ENCODE measurements at places on chromosomes 4 and X. TPM values are rescaled to one million over a fixed set of nuclear protein-coding genes. Genes with fewer than 3 reads are reported as not detected.

- DNase-seq: no peak
These were observed 640.0 kb downstream of the RAB28 start for GRCh38 chr4:12844141-12844540.

GRCh38 chr4:13535708-13536361 lies 8.5 kb downstream of the NKX3-2 start:
- no peak for DNase-seq

GRCh38 chr4:5869966-5870619 lies 22.8 kb downstream of the CRMP1 start:
- no peak for DNase-seq

DNA sequence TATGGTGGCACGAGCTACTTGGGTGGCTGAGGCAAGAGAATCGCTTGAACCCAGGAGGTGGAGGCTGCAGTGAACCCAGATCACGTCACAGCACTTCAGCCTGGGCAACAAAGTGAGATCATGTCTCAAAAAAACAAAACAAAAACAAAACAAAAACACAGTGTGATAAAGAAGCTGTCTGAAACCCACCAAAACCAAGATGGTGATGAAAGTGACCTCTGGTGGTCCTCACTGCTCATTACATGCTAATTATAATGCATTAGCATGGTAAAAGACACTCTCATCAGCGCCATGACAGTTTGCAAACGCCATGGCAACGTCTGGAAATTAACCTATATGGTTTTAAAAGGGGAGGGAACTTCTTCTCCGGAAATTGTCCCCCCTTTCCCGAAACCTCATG lies 29.4 kb upstream of the OPHN1 start:
- no peak for DNase-seq

GRCh38 chrX:120664081-120664480 lies 34.2 kb upstream of the C1GALT1C1 start:
- no peak for DNase-seq

GRCh38 chr4:155924637-155925036 lies 21.1 kb downstream of the TDO2 start:
- no peak for DNase-seq

GRCh38 chrX:40085714-40086113 lies 12.0 kb downstream of the BCOR start:
- no peak for DNase-seq

Gene SMIM10
- 1.4 TPM for total RNA-seq

DNA sequence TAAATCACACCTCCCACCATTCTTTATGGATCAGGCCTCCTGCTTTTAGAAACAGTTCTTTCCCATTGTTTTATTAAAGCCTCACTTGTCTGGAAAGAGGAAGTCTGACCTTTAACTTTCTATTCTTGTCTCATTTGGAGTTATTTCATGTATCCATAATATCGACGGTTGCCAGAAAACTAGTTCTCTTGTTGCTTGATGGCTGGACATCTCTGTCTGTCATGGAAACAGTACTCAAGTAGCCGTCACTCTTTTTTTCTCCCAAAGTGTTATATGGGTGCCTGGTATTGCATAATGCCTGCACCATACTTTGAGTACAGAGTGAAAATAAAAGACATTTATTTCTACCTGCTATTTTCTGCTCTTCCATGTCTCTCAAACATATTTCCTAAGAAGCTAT lies 61.4 kb downstream of the PHEX start:
- no peak for DNase-seq

GRCh38 chrX:149462849-149463248 lies 42.3 kb downstream of the IDS start:
- no peak for DNase-seq

GRCh38 chr4:161457906-161458305 lies 705.9 kb downstream of the FSTL5 start:
- DNase-seq: no peak

GRCh38 chr4:145530662-145531061 lies 49.0 kb downstream of the SMAD1 start:
- no peak for DNase-seq

GRCh38 chr4:153937289-153937688 lies 148.4 kb upstream of the SFRP2 start:
- DNase-seq: no peak

Gene CDX4
- total RNA-seq: not detected
